ENCODE measurements at places on chromosomes 3 and 15.

DNA sequence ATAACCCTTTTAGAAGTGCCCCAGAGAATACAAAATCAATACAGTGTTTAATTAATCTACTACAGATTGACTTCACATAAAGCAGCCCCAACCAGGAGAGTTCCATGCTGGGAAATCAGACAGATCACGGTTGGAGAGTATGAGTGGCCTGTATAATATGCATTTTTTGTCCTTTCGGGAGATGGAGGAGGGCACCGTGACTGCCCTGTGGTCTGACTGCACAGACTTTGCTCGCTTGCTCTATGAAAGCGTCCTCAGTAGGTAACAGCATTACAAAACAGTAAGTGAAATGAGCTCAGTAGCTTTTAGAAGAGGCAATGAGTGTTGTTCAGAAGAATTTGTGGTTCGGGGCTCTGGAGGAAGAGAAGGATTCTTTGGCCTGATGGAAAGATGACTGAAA lies 34.2 kb upstream of the SKIL start:
- DNase-seq = no peak

DNA sequence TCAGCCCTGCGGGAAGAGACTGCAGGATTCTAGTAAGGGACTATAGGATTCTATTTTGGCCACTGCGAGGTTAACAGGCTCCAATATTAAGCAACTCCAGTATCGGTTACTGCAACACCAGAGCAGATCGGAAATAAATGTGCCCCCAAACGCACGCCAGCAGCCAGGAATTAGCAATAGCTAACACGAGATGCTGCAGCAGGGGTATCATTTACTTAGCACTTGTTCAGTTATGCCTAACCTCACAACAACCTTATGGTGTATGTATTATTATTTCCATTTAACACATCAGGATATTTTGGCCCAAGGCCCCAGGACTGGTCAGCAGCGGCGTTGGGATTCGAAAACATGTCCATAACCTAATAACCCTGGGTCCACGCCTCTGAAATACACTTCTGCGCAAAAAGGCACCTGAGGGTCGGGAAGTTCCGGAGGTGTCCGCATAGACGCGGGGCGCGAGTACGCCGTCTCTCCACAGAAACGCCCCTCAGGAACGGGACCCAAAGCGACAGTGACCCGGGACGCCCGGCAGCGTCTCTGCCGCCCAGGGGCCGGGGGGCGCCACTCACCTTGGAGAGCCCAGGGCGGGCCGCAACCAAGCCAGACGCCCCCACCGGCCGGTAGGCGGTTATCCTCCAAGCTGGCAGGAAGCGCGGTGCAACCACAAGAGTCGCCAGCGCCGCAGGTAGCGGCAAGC lies 681 bp downstream of the PIK3CB start:
- DNase-seq = peak; percentile 42

- DNase-seq = no peak
Measured at GRCh38 chr3:18680758-18681157, 255.6 kb upstream of the SATB1 start.

- no peak for DNase-seq
Measured at GRCh38 chr3:38084334-38085310, 45.6 kb downstream of the DLEC1 start.

DNA sequence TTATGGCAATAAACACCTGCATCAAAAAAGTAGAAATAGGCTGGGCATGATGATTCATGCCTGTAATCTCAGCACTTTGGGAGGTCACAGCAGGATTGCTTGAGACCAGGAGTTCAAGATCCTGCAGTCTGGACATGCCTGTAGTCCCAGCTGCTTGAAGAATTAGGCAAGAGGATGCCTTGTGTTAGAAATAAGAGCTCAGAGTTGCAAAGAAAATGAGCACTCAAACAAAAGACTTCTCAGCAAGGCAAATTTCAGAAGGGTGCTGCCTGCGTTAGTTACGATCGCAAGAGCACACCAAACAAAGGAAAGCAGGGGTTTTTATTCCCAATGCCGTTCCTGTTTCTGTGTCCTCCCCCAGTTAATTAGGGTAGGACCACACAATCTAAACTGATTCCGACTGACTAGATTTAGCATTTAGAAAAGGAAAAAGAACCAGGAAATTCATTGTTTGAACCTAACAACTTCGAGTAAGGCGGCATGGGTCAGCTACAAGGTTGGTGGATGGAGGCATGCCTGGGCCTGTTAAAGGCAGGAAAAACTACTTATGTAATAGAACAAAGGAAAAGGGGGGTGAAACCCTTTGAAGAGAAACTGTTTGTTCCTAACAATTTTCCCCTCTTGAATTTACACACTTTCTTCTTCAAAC lies 55.5 kb downstream of the DLG1 start:
- no peak for DNase-seq

- DNase-seq = no peak
Measured at GRCh38 chr3:195815169-195815771, 3.5 kb upstream of the MUC4 start.

GRCh38 chr3:173584838-173585831 lies 187.6 kb downstream of the NLGN1 start:
- peak; percentile 81 for DNase-seq

DNA sequence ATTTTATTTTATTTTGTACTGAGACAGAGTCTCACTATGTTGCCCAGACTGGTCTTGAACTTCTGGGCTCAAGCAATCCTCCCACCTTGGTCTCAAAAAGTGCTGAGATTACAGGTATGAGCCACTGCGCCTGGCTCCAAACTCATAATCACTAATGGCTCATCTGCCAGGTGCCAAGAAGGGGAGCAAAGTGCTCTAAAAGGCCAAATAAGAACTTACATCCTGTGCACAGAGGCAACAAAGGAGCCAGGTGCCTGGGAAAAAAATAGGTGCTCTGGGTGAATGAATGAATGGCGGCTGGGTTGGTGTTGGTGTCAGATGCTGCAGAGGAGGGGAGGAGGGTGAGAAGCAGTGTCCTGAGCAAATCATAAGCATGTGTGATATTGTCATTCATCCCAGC lies 25.9 kb upstream of the ADAMTS7 start:
- DNase-seq = no peak

DNA sequence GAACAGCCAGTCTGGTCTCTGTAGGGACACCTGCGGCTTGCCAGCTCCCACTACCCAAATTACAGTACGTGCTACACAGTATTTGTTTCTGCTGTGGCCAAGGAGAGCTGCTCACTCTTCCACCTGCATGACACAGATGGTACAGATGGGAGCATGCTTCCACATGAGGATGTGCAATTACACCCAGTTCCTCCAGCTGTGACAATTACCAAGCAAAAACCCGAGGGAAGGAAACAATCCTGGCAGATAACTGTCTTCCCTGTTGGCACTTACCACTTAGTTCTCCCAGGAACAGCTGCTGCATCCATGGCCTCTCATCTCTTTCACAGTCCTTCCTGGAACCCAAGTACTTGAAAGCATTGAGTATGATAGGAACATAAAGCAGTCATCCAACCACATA lies 34.4 kb downstream of the DET1 start:
- DNase-seq = peak; percentile 66

DNA sequence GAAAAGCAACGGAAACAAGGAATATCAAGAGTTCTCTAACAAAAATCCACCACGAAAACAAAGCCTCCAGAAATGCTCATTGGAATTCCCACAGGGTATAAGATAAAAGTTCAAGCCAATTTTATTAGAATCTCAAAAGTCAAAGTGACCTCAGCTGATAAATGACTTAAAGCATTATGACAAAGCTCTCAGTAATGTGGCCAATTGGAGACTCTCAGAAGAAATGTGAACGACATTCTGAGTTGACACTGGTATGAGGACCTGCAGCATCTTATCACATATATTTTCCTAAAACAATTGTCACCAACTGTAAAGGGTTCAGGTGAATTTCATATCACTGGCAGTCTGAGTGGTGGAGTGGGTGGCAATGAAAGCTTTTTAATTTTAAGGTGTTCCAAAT lies 199.1 kb downstream of the FOXP1 start:
- no peak for DNase-seq

DNA sequence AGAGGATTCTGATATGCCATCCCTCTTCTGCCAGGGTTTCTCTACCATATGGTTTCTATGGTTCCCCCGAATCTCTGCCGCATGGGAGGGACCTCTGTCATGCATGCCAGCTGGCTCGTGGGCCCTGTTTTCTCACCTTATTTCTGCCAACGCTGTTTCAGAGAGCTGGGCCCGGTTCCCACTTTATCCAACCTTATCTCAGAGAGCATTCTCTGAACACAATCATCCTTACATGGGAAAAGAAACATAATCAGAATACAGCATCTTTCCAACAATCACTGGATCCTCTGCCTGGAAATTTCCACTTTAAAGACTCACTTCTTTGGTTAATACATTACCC lies 234.5 kb upstream of the ZBTB20 start:
- DNase-seq = peak; percentile 26

DNA sequence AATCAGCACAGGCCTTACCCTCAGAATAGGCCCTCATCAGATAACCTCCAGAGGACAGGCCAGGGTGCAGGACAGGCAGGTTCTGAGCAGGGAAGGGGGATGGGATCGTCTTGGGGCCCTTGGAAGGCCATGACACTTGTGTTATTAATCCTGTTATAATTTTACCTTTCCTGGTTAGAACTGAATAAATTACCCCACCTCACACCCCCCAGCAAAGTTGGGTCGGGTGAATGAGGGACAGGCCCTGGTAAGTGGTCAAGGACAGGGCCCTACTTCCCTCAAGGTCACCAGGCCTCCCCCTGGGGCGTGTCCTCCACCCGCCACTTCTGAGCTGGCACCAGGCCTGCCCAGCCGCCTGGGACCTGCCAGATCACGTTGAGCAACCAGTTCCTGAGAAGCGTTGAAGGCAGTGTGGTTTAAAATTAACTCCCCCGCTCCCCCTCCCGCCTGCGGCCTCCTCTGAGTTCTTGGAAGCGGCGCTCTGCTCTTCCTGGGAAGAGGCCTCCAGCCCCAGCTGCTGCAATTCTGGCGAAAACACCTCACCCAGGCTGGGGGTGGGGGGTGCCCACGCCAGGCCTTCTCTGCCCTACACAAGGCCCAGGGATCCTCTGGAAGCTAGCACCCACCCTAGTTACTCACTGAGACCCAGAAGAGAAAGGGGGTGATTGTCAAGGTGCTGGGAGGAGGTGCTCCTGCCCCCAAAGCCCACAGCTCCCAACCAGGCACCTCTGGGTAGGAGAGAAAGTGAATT lies 10.6 kb downstream of the CISH start:
- peak; percentile 76 for DNase-seq

All from NCI-H1694 treated with DMSO at 0.1 percent for 48 hours (cell line).